ENCODE measurements at places on chromosomes 2 and 18.

GRCh38 chr2:186702501-186702900 is 8.6 kb downstream of the FAM171B start:
- no peak for DNase-seq

- DNase-seq: no peak
Observed at GRCh38 chr2:6769346-6769745, 96.4 kb downstream of the CMPK2 start.

GRCh38 chr2:149047118-149047517 is 8.6 kb downstream of the LYPD6B start:
- no peak for DNase-seq

- peak; percentile 23 for DNase-seq
Observed at GRCh38 chr2:173043476-173043875, 32.2 kb upstream of the MAP3K20 start.

DNA sequence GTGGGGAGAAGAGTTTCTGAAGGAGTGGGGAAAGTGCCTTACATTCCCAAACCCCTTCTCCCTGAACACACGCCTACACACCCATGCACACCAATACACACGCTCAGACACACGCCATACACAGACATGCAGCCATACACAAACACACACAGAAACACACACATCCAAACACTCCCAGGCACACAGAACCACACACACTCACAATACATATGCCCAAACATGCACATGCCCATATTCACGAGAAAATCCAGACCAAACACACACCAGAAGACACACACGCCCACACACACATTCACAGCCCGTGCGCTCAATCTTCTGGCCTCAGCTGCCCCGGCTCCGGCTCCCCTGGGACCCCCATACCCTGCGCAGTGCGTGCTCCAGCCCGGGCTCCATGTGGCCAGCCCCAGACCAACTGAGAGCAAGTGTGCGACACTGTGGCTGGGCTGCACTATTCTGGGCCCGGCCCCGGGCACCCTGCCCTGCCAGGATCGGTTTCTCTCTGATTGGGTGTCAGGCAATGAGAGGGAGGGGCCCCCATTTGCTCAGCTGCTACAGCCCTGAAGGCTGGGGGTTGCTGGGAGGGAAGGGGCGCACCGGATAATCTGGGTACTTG is at the start of gene PRKAG3:
PRKAG3 (minus strand) TSS at position 426 of the 613 bp plus-strand sequence.
- DNase-seq: peak; percentile 48

DNA sequence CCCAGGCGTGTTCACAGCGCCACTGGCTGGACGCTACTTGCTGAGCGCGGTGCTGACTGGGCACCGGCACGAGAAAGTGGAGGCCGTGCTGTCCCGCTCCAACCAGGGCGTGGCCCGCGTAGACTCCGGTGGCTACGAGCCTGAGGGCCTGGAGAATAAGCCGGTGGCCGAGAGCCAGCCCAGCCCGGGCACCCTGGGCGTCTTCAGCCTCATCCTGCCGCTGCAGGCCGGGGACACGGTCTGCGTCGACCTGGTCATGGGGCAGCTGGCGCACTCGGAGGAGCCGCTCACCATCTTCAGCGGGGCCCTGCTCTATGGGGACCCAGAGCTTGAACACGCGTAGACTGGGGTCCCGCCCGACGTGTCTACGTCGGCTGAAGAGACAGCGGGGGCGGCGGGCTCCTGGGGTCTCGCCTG is 891 bp upstream of the KHK start:
- DNase-seq: peak; percentile 83

GRCh38 chr2:106953779-106954178 is 67.8 kb upstream of the ST6GAL2 start:
- DNase-seq: no peak

- DNase-seq: no peak
Observed at GRCh38 chr2:100817388-100817985, 2.5 kb upstream of the NPAS2 start.

DNA sequence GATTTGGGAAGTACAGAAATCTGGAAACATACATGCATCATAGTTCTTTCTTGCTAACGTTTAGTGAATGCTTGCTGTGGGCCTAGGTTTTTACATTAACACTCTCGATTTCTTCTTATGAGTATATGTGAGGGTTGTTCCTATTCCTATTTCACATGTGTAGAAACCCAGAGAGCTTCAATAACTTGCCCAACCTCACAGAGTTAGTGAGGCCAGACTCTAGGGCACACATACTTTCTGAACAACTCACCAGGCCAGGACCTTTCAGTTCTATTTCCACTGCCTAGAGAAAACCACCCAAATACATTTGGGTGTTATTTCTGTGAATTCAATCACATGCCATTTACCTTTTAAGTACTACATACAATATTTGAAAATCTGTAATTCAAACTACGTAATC is 8.2 kb upstream of the KCTD1 start:
- no peak for DNase-seq

DNA sequence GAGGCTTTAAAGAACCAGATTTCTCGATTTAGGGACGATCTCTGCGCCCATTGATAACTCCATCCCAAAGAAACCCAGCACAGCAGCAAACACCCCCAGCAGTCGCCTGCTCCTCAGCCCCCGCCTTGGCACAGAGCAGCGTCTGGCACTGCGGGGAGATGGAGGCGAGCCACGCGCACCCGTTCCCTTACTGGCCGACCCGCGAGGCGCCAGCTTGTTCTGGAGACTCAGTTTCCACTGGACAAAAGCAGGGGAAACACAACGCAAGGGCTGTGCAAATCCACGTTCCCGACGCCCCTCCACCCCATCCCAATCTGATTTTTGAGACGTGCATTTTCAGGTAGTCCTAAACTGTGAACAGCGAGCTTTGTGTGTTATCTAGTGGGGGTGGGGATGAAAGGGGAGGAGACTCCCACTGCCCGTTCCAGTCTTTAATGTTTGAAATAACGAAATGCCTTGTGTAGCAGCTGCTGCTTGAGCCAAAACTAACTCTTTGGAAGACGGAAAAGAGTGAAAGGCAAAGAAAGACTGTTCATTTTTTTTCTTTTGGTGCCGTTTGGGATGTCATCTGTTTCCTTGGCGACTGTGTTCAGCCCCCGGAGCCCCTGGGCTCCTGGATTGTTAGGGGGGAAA is 143.2 kb downstream of the MEIS1 start:
- DNase-seq: no peak

GRCh38 chr2:49988276-49988675 is 834.0 kb upstream of the FSHR start:
- DNase-seq: no peak

- no peak for DNase-seq
Observed at GRCh38 chr2:168459256-168459655, 3.2 kb downstream of the CERS6 start.

DNA sequence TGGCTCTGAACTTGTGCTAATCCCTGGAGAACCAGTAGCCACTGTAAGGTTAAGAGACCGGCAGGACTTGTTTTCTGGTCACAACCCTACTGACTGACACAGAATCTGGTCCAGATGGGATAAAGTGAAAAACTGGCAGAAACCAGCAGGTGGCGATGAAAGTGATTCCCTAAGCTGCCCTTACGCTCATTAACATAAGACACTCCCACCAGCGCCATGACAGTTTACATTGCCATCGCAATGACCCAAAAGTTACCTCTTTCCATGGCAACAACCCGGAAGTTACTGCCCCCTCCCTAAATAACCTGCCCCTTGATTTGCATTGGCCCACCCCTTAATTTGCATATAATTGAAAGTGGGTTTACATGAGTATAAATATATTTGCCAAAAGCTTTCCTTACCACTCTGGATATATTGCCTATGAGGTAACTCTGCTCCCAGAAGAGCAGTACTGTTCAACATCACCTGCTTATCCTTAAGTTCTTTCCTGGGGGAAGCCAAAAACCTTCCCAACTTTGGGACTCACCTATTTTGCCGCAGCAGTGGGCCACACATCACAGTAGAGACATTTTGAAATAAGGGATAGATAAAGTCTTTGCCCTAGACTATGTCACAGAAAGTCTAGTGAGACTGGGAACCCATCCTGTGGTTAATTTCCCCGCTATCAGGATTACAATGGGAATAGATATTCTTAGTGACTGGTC is 35.8 kb upstream of the AFF3 start:
- DNase-seq: no peak

DNA sequence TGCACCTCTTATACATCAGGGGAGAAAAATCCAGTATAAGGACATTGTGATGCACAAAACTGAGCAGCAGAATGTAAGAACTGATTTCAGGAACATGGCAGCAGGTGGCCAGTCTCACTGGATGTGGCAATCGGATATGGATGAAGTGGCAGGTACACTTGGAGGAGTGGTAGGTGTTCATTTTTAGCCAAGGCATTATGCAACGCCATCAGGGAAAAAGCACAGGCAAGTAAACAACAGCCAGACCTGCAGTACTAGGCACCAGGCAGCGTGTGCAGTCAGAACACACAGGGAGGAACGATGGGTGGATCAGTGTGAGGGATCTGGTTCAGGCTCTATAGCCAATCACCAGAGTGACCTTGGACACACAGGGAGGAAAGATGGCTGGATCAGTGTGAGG is 77.4 kb upstream of the GCFC2 start:
- DNase-seq: no peak

DNA sequence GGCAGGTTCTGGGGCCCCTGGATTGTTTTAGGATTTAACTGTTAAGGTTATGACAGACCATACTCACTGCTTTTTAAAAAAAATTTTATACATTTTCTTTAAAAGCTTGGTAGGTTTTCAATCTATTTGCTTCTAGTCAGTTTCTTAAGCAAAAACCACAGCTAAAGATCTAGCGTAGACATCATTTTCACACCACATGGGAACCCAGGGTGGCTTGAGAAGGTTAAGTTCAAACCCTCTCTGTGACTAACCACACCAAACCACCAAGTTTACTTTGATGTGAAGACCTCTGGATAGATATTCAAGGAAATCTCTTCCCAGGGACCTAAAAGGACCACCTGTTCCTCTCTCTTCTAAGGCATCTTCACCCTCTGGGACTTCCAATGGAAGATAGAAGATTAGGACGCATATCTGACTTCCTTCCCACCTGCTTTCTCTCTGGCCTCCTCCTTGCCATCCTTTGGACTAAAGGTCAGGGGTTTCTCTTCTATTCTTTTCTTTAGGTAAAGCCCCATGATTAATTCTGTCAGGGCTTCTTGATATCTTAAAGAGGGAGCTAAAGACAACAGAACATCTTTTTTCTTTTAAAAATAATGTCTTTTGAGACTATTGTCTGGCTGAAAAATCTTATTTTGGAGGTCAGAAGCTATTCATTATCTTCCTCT is 32.3 kb downstream of the FOSL2 start:
- DNase-seq: no peak

GRCh38 chr2:218021536-218022071 is 18.8 kb upstream of the TNS1 start:
- DNase-seq: peak; percentile 63

- DNase-seq: peak; percentile 74
Observed at GRCh38 chr18:37403100-37403781, 162.4 kb downstream of the CELF4 start.

GRCh38 chr2:99554238-99554637 is 64.4 kb upstream of the REV1 start:
- no peak for DNase-seq

DNA sequence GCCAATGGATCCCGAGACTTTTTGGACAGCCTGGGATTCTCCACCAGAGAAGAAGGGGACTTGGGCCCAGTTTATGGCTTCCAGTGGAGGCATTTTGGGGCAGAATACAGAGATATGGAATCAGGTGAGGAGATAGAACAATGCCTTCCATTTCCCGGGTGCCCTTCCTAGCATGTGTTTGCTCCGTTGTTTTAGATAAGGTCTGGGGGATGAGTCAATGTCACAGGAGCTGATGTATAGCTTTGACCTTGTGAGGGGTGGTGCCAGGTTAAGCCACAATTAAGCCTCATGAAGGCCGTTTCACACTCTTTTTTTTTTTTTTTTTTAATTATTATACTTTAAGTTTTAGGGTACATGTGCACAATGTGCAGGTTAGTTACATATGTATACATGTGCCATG is 4.7 kb downstream of the TYMS start:
- DNase-seq: no peak

GRCh38 chr2:75408771-75409170 is 152.0 kb downstream of the EVA1A start:
- DNase-seq: no peak

GRCh38 chr2:107808959-107809358 is 17.7 kb upstream of the RGPD4 start:
- peak; percentile 21 for DNase-seq

GRCh38 chr2:13005761-13006335 is 289.1 kb downstream of the TRIB2 start:
- DNase-seq: no peak

- DNase-seq: no peak
Observed at GRCh38 chr2:130808482-130809268, 28.0 kb upstream of the ARHGEF4 start.

DNA sequence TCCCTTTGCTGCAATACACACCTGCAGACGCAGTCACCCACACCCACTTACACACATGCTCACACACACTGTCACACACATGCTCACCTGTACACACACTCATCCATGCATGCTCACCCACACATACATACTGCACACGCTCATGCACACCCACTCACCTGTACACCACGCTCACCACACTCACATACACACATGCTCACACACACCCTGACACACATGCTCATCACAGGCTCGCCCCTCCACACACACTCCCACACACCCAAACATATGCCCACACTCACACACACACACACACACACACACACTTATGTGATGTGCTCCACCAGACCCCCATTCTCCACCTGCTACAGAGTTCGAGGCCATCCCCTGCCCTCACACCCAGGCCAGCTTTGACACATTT is 22.8 kb upstream of the CREG2 start:
- DNase-seq: no peak

- no peak for DNase-seq
Observed at GRCh38 chr2:238666543-238666942, 181.3 kb upstream of the TWIST2 start.

DNA sequence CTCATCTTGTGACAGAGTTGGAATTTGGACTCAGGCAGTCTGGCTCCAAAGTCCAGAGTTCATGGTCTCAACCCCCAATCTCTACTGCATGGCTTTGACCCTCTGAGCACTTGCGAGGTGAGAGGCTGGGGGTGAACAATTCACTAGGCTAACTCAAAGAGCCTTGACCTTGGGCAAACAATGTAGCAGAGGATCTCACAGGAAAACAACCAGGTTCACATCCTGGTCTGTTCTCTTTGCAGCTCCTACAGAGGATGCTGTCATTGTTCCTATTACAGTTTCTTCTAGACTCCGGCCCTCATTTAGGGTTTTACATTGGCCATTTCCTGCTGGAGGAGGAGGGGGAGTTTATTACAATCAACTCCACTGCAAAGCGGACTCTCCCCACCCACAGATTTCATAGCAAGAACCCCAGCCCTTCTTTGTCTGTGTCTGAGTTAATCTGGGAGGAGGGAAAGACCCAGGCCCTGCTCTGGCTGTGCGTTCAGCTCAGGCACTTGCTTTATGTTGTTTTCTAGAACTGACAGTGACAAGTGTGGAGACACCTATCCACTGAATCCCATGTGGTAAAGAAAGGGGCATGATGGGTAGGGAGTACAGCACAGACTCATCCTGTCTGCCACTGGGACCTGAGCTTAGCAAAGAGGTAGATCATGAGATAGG is 101.6 kb downstream of the LBH start:
- no peak for DNase-seq

DNA sequence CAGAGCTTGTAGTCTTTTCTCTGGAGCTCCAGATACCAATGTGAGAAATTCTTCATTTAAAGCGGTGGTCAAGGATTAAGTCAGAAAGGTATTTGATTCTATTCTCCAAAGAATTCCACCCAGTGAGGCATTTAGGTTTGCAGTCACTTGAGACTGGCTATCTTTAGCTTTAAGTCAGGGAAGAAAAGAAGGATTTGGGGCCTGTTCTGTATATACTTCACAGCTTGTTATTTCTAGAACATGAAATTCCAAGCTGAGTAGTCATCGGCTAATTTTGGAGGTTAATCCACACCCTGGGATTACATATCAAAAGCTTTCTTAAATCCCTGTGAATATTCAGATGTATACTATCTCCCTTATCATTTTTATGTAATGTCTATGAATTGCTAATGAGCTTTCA is 39.4 kb downstream of the MYOM1 start:
- DNase-seq: no peak
